ENCODE measurements at places on chromosomes 11 and 22. TPM values are rescaled to one million over a fixed set of nuclear protein-coding genes. Genes with fewer than 3 reads are reported as not detected.

DNAJC24 gene
- 18.6 TPM for total RNA-seq

MPEG1 gene
- total RNA-seq: 7.0 TPM

TENM4 gene
- 0.82 TPM for total RNA-seq

OR52W1 gene
- not detected for total RNA-seq

YAP1 gene
- total RNA-seq: 65.8 TPM

SPDYC gene
- not detected for total RNA-seq

KIRREL3 gene
- not detected for total RNA-seq

OR52I1 gene
- not detected for total RNA-seq

PANX3 gene
- not detected for total RNA-seq

YDJC gene
- total RNA-seq: 7.1 TPM

FOLH1 gene
- total RNA-seq: not detected

ACO2 gene
- total RNA-seq: 361 TPM

SYVN1 gene
- total RNA-seq: 27.9 TPM

PNPLA5 gene
- not detected for total RNA-seq

UBQLN3 gene
- not detected for total RNA-seq

PDE3B gene
- total RNA-seq: 0.40 TPM

MPPED2 gene
- 0.78 TPM for total RNA-seq

APOL1 gene
- 5.9 TPM for total RNA-seq

SPTBN2 gene
- total RNA-seq: 0.40 TPM

INPP5J gene
- total RNA-seq: 0.15 TPM

RPS25 gene
- 1,813 TPM for total RNA-seq

NPAS4 gene
- not detected for total RNA-seq

FAM227A gene
- not detected for total RNA-seq

HORMAD2 gene
- not detected for total RNA-seq

OVOL1 gene
- total RNA-seq: not detected

Measured in gastrocnemius medialis (tissue), 4 donors.